Urinary bladder (tissue), 4 donors: ENCODE measurements at places on chromosomes 6 and 20. TPM values are rescaled to one million over a fixed set of nuclear protein-coding genes. Genes with fewer than 3 reads are reported as not detected.

Gene ZGPAT
- 30.7 TPM for polyA plus RNA-seq

Gene DEFB132
- polyA plus RNA-seq = 0.04 TPM

Gene SOBP
- 15.3 TPM for polyA plus RNA-seq

Gene NKX2-2
- not detected for polyA plus RNA-seq

Gene FAM162B
- polyA plus RNA-seq = 16.1 TPM

Gene RIN2
- 19.5 TPM for polyA plus RNA-seq

Gene ZNF391
- polyA plus RNA-seq = 2.6 TPM

Gene PLAGL2
- polyA plus RNA-seq = 5.1 TPM

Gene MAD2L1BP
- polyA plus RNA-seq = 25.3 TPM

Gene OPRL1
- 0.67 TPM for polyA plus RNA-seq

Gene KIF25
- 0.53 TPM for polyA plus RNA-seq

Gene C20orf204
- 0.71 TPM for polyA plus RNA-seq

Gene C6orf163
- polyA plus RNA-seq = 0.47 TPM

Gene BNIP5
- polyA plus RNA-seq = not detected

Gene FAM83C
- polyA plus RNA-seq = 0.18 TPM

Gene TRIM15
- polyA plus RNA-seq = not detected
